ENCODE measurements at places on chromosomes 5 and 9. TPM values are rescaled to one million over a fixed set of nuclear protein-coding genes. Genes with fewer than 3 reads are reported as not detected.

GPR150 gene
- total RNA-seq = not detected

DNA sequence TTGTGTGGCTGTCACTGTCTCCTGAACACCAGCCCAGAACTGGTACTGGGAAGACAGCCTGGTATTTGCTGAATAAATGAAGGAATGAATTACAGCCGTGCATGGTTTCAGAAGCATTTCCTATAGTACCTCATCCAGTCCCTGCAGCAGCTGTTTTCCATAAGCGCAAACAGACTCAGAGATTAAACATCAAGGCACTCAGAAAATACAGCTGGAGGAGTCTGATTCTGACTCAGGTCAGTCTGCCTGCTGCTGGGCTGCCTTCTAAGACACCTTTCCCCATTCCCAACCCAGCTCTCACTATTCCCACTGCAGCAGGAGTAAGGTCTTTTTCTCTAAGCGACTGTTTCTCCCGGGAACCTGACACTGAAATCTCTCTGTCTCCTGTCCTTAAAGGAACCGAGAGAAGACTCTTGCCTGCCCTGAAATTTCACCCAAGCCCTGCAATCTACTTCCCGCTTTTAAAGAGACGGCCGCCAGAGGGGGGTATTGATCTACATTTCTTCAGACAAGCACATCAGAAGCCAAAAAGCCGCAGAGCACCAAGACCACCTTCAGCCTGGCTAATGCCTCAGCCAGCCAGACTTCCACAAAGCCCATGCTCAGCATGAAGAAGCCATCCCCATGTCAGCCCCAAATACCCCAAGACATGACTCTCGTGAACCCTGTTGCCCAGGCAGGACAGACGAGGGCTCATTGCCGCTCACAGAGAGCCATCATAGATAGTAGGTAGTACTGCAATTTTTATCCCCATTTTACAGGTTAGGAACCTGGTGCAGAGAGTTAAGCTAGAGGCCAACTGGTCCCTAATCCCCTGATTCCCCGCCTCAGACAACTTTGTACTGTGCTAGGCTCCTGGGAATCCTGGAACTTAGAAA is 5.4 kb upstream of the FOXI1 start:
- no peak overlapping the region for H3K4me3 ChIP-seq
- peaks cover 7% of the 10 kb centered on the region for H3K4me1 ChIP-seq
- no peak overlapping the region for H3K27ac ChIP-seq
- no peaks in the 10 kb centered on the region for H3K36me3 ChIP-seq
- H3K27me3 ChIP-seq = no peaks in the 10 kb centered on the region

GRCh38 chr9:653421-653820 is 188.1 kb upstream of the DMRT1 start:
- no peaks in the 10 kb centered on the region for H3K27me3 ChIP-seq
- no peak for DNase-seq
- H3K4me1 ChIP-seq = no peaks in the 10 kb centered on the region
- no peaks in the 10 kb centered on the region for H3K36me3 ChIP-seq

DNA sequence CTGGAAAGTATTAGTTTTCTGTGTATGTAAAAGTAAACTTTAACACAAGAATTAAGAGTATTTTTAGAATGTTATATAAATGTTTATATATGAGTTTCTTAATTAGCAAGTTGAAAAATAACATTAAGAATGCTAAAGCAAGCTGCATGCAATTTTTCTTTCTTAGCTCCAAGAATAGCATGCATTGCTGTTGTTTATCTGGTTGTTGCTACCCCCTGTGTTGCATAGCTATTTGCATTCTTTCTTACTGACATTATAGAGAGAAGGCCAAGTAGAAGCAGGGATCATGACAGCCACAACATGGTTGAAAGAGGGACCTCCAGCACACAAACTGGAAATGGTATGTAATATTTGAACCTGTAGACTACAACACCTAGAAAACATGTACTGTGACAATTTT is 94.8 kb downstream of the ERCC6L2 start:
- DNase-seq = no peak
- H3K27ac ChIP-seq = no peak overlapping the region
- no peaks in the 10 kb centered on the region for H3K4me1 ChIP-seq
- H3K4me3 ChIP-seq = no peak overlapping the region

- peaks cover 50% of the 10 kb centered on the region for H3K4me1 ChIP-seq
- no peak overlapping the region for H3K4me3 ChIP-seq
- no peaks in the 10 kb centered on the region for H3K27me3 ChIP-seq
- H3K36me3 ChIP-seq = no peaks in the 10 kb centered on the region
- no peak overlapping the region for H3K27ac ChIP-seq
These were observed 89.7 kb upstream of the ZNF366 start for GRCh38 chr5:72596956-72597355.

DNA sequence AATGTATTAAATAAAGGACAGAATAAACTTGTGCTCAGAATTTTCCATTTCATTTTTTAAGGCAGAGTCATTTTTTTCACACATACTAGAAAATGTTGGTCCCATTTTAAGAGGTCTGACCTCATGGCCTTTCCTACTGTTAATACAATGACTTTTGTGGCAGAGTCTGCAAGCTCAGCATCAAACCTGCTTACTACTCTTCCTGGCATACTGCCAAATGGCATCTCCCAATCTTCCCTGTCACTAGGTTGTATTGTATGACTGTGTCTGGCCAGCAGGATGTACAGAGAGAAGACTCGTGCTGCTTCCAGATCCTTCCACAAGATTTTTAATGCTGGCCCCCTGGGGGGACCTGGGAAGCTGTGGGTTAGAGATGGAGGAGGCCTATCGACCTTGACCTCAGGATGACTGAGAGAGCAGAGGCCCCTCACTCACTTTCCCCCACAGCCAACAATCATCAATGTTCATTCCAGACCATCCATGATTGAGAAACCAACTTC is 64.7 kb downstream of the BARX1 start:
- H3K27ac ChIP-seq = no peak overlapping the region
- no peak overlapping the region for H3K4me3 ChIP-seq
- H3K36me3 ChIP-seq = no peaks in the 10 kb centered on the region
- DNase-seq = no peak

Data from PC-3 (cell line).